ENCODE measurements at places on chromosomes 5 and 9.

- no peak for DNase-seq
These were observed 121.5 kb upstream of the RAI14 start for GRCh38 chr5:34534523-34535103.

- no peak for DNase-seq
These were observed 1.6 kb downstream of the NTNG2 start for GRCh38 chr9:132163457-132163875.

- no peak for DNase-seq
These were observed 38.4 kb downstream of the EBF1 start for GRCh38 chr5:159061179-159061796.

DNA sequence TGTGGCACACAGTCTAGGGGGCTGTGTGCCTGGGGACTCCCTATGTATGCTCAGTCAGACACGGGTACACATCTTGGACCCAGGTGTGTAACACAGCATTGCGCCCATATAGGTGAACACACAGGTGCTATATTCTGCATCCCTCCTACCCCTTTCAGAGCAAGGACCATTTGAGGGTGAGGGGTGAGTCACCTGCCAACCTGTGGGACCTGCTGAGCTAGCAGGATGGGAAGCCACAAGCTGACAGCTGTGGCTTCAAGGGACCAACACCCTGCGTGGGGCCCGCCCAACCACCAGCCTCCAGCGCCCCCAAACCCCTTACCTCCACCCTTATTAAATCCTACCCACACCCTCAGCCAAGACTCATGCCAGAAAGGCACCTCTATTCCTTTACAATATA, 14.6 kb upstream of the AQP7 start:
- DNase-seq: no peak

GRCh38 chr5:141597814-141598213, 21.0 kb downstream of the DIAPH1 start:
- no peak for DNase-seq

DNA sequence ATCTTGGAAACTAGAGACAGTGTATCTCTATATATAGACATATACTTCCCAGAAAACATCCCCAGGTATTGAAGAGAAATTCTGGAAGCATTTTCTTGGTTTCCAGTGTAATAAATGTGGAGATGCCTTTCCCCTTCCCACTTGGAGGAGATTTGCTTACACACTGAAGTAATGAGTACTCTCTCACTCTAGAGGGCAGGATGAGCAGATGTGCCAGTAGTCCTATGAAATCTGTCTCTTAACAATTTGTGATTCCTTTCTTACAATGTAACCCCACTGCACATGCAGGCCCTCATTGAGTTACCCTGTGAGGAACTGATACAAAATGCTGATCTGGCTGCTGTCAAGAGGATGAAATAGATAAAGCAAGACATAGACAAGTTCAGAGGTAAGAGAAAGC, 567.2 kb downstream of the SLCO4C1 start:
- no peak for DNase-seq

DNA sequence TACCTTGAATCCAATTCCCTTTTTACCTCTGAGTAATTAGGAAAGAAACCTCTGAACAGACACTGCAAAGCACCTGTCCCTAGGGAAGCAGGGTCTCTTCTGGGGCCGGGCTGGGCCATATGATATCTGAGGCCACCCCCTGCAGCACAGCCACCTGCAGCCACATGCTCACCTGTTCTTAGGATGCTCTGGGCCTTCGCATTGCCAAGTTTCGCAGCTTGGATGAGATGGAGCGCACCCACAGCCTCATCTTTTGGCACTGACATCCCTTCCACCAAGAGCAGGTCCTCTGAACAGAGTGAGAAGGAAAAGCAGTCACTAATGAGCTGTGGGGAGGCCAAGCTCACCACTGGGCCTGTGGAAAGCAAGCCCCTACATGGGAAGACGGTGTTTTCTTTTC, 27.3 kb downstream of the CLTA start:
- no peak for DNase-seq

- no peak for DNase-seq
These were observed 56.6 kb upstream of the EGFL7 start for GRCh38 chr9:136605988-136606660.
